ENCODE measurements at places on chromosomes 6 and 20.

DNA sequence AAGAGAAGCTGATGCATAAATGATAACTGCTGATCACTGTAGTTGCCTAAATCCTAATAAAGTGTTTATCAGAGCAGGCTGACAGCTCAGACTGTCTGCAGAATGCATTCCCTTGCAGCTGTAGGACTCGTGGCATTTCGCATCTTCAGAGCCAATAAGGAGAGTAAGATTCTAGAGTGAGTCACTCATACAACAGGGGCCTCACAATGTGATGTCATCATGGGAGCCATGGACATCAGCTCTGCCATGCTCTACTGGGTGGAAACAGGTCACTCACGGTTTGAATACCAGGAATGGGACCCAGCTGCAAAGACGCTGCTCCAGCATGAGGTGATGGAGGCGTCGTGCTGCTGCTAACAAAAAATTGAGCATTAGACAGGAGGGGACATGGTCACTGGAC, 7.4 kb downstream of the FAM209B start:
- no peak for DNase-seq

DNA sequence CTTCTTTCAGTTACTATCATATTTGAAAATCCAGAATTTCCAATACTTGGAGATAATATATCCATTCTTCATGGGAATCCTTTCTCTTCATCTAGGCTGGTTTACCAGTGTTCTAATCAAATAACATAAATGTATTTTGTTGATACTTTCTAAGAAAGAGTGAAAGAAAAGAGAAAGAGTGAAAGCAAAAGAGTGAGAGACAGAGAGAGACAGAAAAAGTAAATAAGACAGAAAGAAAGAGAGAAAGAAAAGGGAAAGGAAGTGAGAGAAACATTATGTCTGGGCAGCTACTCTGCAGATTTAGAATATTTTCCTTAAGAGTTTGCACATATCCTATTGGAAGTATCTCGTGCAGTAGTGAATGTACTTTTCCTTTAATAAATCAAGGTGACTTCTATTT, 781.0 kb upstream of the GJE1 start:
- no peak for DNase-seq

DNA sequence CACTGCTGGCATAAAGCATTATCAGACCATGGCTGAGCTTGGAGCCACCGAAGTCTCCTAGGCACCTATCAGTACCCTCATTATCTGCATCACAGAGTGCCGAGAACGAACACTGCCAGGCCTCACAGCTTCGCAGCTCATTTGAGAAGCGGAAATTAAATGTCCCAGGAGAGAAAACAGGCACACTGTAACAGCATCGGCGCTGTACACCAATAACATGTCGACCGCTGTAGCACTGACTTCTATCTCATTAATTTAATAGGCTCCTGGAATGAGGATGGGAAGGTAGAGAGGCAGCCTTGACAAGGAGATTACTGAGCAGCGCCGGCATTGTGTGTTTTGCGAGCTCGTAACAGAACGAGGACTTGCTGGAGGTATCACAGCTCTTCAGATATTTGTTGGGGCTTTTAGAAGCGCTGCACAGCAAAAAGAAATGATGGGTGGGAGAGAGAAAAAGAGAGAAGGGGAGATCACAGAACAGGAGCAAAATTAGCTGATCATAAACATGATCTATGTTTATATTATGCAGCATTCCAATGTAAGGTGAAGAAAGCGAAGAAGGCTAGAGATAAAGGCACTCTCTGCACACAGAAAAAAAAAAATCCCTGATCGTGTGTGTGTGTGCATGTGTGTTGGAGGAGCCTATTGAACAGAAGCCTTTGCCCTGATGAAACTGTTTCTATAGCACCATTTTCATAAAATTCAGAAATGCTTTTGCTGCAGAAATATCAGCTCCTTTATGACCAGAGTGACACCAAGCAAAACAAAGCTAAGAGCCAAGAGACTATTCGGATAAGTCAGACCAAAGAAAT, 29.2 kb downstream of the ID4 start:
- DNase-seq, result no peak

GRCh38 chr20:63850689-63851547, 10.4 kb upstream of the ABHD16B start:
- DNase-seq, result no peak

DNA sequence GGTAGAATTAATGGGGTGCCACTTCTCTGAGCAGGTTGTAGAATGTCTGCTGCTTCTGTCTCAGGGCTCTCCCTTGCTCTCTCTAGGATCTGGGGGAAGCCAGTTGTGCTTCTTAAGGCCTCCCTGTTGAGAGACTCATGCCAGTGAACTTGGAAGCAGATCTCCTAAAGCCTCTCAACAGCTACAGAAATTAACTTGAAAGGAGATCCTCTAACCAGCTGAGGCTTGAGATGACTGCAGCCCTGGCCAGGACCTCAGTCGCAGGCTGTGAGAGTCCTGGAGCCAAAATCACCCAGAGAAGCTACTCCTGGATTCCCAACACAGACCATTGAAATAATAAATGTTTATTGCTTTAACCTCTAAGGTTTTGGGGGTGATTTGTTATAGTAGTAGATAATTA, 180.2 kb upstream of the MARCKS start:
- no peak for DNase-seq

DNA sequence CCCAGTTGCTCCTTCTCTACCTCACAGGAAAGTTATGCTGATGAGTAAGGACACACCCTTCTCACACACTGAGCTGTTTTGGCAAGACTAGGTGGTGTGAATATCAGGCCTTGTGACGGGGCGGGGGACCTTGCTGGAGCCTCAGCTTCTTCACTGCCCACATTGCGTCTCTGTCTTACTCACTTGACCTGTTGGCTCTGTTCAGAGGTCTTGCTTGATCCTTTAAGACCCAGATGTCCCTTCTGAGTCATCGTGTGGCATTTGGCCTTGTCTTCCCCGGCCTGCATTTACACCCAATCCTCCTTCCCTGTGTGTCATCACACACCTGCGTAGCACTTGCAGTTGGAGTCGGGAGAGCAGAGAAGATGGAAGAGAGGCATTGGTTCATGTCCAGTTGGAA, 8.3 kb upstream of the PRND start:
- DNase-seq, result no peak

Data from nucleus accumbens (tissue), 56 donors.